ENCODE measurements at places on chromosomes 4 and X.

GRCh38 chr4:24745172-24745895, 50.0 kb upstream of the SOD3 start:
- no peak for DNase-seq

DNA sequence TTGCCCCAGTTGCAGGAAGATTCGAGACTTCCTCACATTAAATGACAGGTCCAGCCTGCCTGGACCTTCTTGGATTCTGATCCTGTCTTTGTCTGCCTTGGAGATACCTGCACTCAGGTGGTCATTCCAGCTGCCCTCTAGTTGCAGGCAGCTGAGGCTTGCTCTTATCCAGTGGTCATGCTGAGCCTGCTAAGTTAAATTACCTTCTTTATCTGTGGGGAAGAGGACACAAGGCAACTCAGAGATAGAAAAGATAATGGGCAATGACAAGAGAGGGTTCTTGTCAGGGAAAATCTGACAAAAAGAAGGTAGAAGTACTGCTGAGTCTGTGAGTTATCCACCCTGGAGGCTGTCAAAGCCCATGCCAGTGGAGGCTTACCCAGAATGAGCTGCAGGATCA, 401.4 kb downstream of the MID1IP1 start:
- DNase-seq, result no peak

GRCh38 chr4:56252561-56253152, 134.6 kb downstream of the AASDH start:
- DNase-seq, result no peak

GRCh38 chr4:142701017-142701416, 145.1 kb downstream of the INPP4B start:
- no peak for DNase-seq

GRCh38 chr4:99861120-99861905, 32.9 kb downstream of the LAMTOR3 start:
- DNase-seq, result no peak

- no peak for DNase-seq
These were observed 12.4 kb downstream of the ZFP92 start for GRCh38 chrX:153423652-153424051.

Measured in hematopoietic multipotent progenitor cell treated with erythropoietin and hydrocortisone succinate and interleukin-3 and kit ligand, for 15 days (in vitro differentiated cells).